Uterus (tissue), 4 donors: ENCODE measurements at places on chromosomes 7 and 10. TPM values are rescaled to one million over a fixed set of nuclear protein-coding genes. Genes with fewer than 3 reads are reported as not detected.

DNA sequence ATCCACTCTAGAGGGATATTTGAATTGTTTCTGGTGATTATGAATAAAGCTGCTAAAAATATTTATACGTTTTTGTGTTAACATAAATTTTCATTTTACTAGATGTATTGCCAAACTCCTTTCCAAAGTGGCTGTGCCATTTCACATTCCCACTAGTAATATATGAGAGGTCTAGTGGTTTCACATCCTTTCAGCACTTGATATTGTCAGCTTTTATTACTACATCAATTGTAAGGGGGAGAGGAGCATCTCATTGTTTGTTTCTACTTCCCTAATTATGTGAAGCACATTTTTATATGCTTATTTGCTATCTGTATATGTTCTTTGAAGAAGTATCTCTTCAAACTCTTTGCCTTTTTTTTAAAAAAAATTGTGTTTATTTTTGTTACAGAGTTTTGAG is 184.5 kb downstream of the ADK start:
- no peaks in the 10 kb centered on the region for H3K4me1 ChIP-seq
- H3K4me3 ChIP-seq: no peak overlapping the region
- H3K36me3 ChIP-seq: no peaks in the 10 kb centered on the region
- no peaks in the 10 kb centered on the region for H3K27me3 ChIP-seq

GRCh38 chr10:28996345-28996744 is 292.5 kb upstream of the LYZL1 start:
- H3K4me3 ChIP-seq: no peak overlapping the region
- no peak for DNase-seq
- no peaks in the 10 kb centered on the region for H3K4me1 ChIP-seq
- no peaks in the 10 kb centered on the region for H3K36me3 ChIP-seq

DNA sequence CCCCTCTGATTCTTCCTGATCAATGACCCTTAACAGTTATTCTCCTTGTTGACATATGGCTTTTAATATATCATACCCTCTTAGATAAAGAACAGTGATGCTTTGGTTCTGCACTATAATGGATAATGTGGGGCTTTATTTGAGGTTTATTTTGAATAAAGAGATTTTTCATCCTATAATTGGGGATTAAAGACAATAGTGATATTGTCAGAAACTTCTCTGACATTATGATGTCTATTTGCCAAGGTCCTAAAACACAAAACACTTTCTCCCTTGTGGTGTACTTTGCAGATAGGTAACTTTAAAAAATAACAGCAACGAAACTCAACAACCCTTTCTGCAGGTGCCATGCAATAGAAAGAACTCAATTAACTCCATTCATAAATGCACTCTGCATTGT is 243.6 kb upstream of the RHOBTB1 start:
- H3K27me3 ChIP-seq: no peaks in the 10 kb centered on the region
- no peaks in the 10 kb centered on the region for H3K36me3 ChIP-seq
- DNase-seq: no peak
- H3K4me3 ChIP-seq: no peak overlapping the region

Gene NKX2-3
- total RNA-seq: not detected
